ENCODE measurements at places on chromosomes 2 and 18.

GRCh38 chr2:74094291-74094690 is 53.4 kb downstream of the BOLA3 start:
- DNase-seq: no peak

DNA sequence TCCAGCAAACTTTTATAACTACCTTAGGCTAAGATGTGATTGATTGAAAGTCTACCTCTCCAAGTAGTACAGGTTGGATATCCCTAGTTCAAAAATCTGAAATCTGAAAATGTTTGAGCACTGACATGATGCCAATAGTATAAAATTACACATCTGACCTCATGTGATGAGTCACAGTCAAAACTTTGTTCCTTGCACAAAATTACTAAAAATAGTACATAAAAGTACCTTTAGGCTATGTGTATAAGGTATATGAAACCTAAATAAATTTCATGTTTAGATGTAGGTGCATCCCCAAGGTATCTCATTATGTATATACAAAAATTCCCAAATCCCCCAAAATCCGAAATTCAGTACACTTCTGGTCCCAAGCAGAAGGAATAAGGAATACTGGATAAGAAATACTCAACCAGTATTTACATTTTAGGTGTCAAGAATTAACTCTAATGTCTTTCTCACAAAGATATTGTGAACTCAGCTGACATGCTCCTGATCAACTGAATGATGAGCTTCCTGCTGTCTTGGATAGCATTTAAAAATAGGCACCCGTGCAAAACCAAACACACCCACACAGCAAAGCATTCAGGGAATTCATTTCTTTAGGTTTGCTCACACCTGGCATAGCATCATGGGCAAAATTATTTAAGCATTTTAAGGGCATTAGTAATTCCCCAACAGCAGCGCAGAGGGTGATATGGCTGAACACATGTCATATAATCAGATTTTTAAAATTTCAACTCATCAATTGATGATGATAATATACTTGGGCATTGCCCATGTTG is 497.4 kb upstream of the MEIS1 start:
- no peak for DNase-seq

- no peak for DNase-seq
Measured at GRCh38 chr2:3606028-3606369, 11.1 kb downstream of the COLEC11 start.

- no peak for DNase-seq
Measured at GRCh38 chr2:7604456-7604855, 687.2 kb downstream of the RNF144A start.

GRCh38 chr2:238203973-238204683 is 633 bp upstream of the ILKAP start:
- DNase-seq: no peak

DNA sequence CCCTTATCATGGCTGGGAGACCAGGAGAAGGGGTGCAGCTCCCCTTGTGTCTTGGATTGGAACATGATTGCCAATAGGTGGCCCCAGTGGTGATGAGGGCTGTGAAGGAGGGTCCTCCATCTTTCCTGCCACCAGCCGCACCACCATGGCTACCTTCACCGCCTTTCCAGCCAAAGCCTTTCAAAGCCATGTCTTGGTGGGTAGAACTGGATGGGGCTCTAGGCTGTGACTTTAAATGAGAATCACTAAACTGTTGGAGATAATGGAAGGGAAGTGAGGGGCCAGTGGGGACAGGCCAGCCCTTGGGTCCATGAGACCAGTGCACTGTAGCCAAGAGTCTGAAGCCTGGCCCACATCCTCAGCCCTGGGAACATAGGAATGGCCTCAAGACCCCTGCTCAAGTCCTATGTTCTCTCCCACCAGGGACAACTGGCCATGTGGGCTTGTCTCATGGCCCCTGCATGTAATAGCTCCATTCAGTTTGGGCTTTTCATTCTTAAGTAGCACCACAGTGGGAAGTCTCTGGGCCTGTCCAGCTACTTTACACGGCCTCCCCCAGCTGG is 345.7 kb downstream of the DYSF start:
- DNase-seq: no peak

GRCh38 chr2:133194777-133195335 is 373.4 kb downstream of the NCKAP5 start:
- DNase-seq: no peak
